ENCODE measurements at places on chromosomes 6 and 20.

DNA sequence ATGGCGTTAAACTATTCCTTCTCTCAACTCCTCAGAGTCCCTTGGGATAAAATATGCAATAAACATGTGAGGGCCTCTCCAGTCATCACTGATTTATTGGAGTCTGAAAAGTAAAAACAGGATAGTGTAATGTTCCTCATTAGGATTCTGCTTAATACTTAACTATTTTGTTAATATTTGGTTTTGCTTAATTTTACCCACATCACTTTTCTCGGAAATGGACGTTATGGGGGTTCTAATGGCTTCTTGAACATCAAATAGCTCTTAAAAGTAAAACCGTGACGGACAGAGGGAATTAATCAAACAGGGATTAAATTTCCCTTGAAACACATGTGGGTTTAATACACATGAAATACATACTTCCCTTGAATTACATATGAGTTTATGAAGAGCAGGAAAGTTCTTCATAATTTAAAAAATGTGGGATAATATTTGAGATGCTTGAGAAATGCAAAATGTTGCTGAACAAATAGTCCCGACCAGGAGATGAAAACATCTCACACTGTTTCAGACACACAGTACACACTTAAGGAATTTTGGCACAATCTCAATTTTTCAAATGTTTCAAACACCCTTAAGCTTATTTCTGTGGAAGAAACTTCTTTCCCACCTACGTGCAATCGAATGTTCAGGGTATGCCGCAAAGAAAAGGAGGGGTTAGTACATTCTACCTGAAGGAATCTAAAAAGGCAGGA lies 38.4 kb upstream of the EIF2S2 start:
- DNase-seq = no peak

DNA sequence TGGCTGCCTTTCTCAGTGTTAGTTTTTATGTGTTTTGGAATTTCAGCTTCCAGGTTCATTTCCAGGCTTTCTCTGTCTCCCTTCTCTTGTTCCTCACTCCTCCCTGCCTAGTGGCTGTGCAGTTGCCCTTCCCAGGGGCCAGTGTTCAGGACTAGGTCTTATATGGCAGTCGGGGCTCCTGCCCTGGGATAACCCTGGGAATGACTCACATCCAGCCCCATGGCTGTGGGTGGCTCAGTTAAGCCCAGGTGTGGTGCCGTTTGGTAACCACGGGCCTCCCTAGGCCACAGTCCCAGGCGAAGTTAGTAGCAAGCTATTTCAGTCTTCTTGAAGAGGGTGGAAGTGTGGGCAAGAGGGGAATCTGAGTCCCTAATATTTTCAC lies 57.4 kb upstream of the DDR1 start:
- DNase-seq = no peak

DNA sequence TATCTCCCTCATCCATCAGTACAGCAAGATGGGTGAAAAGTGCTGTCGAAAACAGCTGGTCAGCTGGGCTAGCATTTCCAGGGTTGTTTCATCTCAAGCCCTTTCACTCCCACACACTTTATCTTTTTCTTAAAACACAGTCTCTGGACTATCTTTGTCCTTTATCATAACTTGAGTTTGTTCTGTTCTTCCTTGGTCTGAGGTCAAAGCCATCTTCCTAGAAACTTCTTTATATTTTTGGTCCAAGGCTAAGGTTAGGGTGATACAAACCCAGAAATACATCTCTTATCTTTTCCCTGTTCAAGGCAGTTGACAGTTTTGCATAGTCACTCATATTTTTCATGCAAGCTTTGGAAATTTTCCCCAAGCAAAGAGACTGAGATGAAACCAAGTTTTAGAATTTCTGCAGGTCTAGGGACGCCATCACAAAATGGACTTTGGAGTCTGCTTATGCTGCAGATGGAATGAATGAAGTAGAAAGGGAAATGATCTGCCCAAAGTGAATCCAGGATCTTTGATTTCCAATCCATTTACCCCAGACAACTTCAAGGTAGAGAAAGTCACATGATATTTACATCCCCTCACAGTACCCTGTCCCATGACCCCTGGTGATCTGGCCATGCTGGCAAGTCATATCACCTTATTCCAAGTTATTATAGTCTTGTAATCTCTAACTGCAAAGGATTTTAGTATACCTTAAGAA lies 297.0 kb downstream of the ZNF217 start:
- DNase-seq = no peak

GRCh38 chr6:34436803-34437643 lies 11.2 kb upstream of the RPS10 start:
- no peak for DNase-seq

- no peak for DNase-seq
Measured at GRCh38 chr6:85756982-85757381, 114.3 kb upstream of the SYNCRIP start.

- no peak for DNase-seq
Measured at GRCh38 chr20:24743641-24744040, 205.4 kb upstream of the CST7 start.

DNA sequence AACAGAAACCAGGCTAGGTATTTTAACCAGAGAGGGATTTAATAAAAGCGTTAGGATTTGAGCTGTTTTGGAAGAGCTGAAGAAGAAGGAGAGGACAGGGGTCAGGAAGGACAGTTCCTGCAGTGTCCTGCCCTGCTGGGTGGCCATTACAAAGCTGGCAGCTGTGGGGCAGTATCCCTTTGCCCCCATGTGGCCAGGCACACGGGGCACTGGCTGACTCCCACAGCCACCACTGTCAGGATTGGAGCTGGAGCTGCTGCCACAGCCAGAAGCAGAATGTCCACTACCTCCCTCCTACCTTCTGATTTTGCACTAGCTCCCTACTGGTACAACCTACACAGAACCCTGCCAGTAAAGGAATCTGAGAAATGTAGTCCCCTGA lies 46.5 kb downstream of the SLC22A3 start:
- DNase-seq = no peak

Measured in substantia nigra (tissue), 51 donors.